ENCODE measurements at places on chromosomes 1 and 21.
A peak's percentile ranks its signal among the peaks of the same experiment; 100 is the strongest.

DNA sequence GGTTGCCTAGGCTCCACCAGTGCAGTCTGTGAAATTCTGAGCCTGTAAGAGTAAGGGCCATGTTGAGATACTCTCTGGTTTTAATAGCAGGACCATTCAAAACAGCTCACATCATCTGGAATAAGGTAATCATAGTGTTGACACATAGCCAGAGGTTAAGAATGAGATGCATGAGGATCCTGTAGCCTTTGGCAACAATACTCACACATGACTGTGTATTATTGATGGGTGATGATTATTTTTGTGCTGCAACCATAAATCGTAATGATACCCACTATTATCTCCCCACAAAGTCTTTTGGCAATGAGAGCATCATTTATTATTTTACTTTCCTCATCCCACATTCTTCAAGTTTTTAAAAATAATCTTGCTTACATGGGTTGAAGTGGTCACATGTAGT lies 35.5 kb downstream of the KCNK2 start:
- no peak for DNase-seq

GRCh38 chr1:221478050-221478949 lies 263.6 kb downstream of the DUSP10 start:
- peak; percentile 22 for DNase-seq

DNA sequence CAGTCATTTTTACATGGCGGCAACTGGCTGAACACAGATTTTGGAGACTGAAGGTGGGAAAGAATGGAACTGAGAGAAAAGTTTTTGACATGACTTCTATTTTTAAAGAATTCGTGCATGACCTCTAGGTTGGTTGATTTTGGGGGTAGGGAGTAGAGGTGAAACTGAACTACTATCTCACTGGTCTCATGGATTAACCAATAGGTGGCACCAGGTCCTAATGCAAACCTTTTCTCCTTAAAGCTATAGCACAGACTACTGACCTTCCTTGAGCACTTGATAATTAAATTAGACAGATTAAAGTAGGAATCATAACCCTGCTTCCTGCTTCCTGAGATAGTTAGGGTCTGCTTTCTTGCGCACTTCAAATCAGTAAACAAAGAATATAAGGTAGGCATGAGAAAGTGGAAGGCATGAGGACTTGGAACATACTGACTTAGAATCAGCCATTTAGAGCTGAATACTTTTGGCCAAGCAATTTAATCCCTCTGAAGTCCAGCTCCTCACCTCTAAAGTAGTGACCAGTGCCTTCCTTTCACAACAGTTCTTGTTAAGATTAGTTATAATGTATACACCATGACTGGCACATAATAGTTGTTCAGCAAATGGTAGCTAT lies 206.0 kb downstream of the CENPF start:
- no peak for DNase-seq

GRCh38 chr1:8431019-8431418 lies 113.1 kb downstream of the SLC45A1 start:
- peak; percentile 19 for DNase-seq

DNA sequence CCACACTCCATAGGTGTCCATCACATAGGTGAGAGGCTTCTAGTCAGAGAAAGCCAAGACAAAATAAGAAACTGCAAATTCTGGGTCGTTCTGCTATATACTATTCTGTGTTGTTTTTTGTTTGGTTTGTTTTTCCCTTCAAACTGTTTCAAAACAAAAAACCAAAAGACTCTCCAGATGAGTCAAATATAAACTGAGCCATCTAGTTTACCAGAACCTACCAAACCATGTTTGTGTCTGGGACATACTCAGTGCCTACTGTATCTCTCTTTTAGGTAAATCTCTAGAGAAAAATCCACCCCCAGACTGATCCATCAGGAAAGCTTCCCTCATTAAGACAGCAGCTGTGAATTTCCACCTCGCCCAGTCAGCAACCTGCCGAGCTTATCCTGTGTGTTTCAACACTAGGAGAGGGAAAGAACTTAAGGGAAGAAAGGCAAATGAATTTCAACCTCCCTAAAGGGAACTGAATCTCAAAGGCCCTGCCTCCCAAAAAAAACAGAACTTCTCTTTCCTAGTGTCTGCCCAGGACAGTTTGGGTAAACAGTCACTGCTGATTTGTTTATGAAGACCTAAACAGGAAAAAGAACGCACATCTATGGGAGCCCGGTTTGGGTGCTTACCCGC lies 17.2 kb downstream of the PPT1 start:
- no peak for DNase-seq

DNA sequence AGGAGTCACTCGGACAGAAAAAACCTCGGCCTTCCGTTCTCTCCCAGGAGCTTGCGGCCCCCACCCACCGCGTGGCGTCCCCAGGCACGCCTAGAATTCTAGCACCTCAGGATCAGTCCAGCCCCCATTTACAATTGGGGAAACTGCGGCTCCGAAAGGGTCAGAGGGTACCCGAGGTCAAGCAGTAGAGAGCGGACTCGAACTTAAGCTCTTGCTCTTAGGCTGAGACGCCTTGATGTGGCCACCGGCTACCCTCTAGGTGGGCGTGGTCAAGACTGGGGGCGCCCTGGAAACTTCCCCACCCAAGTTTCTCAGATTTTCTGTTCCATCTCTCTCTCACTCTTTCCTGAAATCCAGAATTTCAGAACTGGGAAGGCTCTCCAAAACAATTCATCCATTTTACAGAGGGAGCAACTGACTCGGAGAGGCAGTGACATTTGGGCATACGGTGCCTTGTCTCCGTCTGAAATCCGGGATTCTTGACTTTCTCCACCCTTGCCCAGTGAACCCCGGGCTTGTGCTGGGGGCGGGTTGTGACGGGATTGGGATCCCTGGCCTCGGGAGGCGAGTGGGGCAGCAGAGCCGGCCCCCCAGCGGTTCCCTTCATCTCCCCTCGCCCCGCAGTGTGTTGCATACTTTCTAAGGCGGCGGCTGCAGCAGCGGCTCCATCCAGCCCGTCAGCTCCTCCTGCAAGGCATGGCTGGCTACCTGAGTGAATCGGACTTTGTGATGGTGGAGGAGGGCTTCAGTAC lies 777 bp downstream of the AZIN2 start:
- no peak for DNase-seq

GRCh38 chr1:182917378-182917777 lies 35.6 kb downstream of the SHCBP1L start:
- DNase-seq = no peak

DNA sequence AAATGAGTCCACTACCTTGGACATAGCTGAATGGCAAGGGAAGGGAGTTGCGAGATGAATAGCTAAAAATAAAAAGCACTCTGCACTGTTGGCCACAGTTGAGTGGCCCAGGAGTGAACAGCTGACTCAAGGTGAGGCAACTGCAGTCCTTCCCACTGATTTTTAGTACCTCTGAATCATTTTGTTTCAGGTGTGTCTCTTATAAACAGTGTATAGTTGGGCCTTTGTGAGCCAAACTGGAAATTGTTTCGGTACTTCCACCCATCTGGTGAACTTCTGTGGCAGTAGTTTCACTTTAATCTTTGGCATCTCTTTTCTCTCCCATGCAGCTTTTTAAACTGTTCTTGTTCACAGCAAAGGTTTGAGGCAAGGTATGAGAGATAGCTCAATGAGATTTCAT lies 122.7 kb downstream of the VAV3 start:
- no peak for DNase-seq

- no peak for DNase-seq
These were observed 579.0 kb upstream of the ADAMTS5 start for GRCh38 chr21:27545754-27546349.

DNA sequence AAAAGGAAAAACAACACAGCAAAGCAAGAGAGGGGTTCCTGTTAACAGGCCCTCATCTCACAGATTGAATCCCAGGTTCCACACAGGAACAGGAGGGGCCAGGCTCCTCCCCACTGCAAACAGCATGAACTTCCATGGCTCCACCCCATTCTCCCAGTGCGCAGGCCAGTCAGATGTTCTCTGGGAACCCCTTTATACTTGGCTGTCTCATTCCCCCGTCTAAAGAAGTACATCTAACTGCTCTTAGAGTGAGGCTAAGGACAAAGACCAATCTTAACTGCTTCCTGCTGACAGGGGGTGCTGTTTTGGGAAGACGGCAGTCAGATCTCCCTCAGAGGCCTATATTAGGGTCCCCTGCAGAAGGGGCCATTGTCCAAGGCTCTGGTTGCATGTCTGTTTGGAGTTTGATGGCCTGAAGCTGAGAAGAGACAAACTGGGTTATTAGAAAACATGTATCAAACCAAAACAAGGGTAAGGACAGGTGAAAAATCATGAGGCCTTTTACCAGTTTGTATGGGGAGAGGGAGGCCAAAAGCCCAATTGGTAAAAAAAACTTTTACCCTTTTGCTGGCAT lies 10.5 kb upstream of the NASP start:
- DNase-seq = no peak

DNA sequence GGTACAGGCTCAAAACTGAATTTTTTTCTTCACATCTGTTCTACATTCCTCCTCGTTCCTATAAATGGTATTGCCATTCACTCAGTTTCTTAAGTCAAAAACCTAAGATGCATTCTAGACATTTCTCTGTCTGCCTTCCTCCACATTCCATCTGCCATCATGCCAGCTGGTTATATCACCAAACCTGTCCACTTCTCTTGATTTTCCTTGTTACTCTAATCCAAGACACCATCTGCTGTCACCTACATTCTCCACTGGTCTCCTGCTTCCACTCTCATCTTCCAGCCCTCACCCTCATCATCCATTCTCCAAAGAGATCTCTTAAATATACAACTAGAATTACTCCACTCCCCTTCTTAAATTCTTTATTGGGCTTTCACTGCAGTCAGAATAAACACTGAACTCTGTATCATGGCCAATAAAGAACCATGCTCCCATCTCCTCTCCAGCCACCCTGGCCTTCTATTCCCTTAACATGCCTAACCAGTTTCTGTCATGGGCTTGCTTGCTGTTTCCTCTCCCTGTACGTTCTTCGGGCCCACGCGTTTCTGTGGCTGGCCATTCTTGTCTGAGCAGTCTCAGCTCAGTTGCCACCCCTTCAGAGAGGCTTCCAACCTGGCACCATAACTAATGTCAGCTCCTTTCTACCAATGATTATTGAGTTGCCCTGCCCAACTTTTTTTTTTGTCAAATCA lies 278.3 kb downstream of the ST6GALNAC3 start:
- no peak for DNase-seq

DNA sequence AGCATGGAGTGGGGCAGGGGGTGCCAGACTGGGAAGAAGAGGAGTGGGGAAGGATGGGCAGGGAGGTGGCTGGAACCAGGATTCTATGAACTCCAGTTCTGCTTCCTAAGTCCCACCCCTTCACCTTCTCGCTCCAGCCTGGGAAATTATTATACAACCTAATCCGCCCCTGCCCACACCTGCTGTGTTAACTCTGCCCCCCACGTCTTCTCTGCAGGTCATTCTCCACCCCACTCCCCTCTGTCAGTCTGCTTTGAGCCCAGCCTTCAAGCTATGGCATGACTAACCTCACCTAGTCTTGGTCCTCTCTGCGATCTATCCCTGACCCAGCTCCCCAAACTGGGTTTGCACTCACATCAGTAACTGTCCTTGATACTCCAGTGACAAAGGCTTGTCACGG lies 46.0 kb upstream of the GOLT1A start:
- DNase-seq = no peak

DNA sequence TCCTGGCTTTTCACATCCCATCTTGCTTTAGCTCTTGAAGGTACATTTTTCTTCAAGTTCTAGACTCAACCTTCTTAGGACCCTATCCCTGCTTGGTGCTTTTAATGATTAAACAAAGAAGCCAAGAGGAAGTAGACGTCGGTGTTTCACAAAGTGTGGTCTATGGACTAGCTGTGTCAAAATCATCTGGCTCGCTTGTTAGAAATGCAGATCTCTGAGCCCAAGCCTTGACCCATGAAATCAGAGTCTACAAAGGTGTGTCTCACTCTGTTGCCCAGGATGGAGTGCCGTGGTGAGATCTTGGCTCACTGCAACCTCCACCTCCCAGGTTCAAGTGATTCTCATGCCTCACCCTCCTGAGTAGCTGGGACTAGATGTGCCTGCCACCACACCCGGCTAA lies 295.5 kb upstream of the KAZN start:
- DNase-seq = no peak

- DNase-seq = no peak
These were observed 749 bp downstream of the FAM163A start for GRCh38 chr1:179743679-179744400.

- DNase-seq = no peak
These were observed 62.3 kb upstream of the RUNX1 start for GRCh38 chr21:35111321-35111930.

DNA sequence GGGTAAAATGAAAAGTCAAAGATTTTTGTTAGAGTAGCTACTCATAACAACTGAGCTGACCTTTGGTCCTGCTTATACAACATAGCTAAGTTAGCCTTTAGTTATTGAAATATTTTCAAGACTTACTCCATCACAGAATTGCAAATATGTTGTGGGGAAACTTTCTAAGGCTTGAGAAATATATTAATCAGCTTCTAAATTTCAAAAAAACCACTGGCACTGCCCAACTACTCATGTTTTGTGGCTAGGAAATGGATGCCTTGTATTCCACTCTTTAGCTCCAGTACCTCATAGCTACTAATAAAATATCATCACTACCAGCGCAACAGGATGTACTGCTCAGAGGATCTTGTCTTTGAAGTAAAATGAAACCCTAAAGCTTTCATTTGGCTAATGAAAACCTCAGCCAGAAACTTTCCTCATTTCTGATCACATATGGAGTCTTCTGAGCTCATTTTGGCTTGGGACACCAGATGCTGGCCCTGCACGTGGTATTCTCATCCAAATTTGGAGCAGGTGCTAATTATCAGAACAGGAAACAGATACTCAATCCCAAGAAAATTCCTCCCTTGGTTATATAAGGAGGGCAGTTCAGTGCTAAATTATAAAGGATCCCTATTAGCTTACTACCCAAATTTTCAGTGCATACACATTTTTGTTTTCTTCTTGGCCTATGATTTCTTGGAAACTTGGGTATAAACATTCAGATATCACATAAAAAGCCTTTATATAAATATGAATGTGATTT lies 690.7 kb downstream of the ADGRL2 start:
- no peak for DNase-seq

DNA sequence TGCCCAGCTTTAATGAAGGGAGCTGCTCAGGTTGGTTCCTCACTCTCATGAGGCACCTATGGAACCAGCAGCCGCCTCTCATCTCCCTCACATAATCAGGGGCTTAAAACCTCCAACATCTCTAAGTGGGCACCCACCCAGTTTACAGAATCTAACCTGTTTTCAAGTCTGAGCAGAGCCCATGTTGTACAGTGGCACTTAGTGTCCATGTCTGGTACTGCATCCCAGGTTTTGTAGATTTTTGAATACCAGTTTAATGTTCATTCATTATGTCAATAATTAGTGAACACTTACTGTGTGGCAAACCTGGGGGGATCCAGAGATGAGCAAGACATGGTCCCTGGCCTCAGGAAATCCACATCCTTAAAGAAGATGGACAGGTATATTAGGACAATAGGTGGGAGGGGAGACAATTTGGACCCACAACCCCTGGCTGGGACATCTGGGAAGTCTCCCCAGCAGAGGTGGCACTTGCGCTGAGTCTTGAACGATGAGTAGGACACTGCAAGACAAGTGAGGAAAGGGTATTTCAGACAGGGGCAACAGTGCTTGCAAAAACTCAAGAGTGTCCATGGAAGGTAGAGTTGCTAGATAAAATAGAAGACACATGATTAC lies 83.3 kb downstream of the LACTBL1 start:
- DNase-seq = no peak

- DNase-seq = no peak
These were observed 73.1 kb downstream of the USH2A start for GRCh38 chr1:216350186-216350585.
